ENCODE measurements at places on chromosomes 11 and 22.

- DNase-seq = no peak
These were observed 42.3 kb downstream of the PLAAT5 start for GRCh38 chr11:63448646-63449045.

DNA sequence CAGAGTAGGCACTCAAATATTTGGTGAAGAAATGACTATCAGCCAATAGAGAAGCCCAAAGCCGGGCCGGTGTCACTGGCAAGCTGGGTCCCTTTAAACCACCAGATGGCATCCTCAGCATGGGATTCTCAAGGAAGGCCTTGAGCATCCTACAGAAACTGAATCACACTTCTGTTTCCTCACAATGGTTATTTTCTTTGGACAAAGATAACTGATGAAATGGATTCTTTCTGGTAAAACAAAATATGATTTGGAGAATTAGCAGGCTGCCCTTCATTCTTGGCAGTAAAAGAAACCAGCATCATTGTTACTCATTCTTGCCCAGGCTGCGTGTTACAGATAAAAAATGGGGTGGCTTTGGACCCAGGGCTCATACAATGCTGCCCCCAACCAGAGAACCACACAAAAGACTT, 30.3 kb upstream of the ASPHD2 start:
- peak; percentile 53 for DNase-seq

GRCh38 chr11:5258543-5259262, 4.1 kb upstream of the HBG2 start:
- DNase-seq = no peak

- DNase-seq = no peak
These were observed 650.7 kb downstream of the OPCML start for GRCh38 chr11:132881622-132882021.

DNA sequence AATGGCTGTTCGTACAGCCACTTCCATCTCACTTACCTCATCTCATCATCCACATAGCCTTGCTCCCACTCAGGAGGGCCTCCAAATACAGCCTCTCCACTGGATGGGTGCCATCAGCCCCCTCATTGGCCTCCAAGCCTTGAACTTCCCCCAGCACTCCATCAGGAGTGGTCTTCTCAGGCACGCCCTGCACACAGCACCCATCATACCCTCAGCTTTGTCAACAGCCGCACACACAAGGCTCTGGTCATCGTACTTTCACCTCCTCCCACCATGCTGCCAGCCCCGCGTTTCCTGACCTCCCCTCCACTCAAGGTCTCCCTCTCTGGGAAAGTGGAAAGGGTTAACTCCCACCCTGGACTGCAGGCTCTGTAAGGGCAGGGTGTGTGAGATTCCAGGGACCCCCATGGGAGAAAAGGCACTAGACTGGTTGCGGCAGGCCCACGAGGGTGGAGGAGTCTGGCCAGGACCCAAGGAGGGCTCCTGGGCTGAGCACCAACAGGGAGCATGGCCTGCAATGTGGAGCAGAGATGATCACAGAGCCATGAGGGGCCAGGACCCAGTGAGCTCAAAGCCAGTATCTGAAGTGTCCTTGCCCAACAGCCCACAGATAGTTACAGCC, 21.0 kb upstream of the SCARF2 start:
- DNase-seq = no peak

DNA sequence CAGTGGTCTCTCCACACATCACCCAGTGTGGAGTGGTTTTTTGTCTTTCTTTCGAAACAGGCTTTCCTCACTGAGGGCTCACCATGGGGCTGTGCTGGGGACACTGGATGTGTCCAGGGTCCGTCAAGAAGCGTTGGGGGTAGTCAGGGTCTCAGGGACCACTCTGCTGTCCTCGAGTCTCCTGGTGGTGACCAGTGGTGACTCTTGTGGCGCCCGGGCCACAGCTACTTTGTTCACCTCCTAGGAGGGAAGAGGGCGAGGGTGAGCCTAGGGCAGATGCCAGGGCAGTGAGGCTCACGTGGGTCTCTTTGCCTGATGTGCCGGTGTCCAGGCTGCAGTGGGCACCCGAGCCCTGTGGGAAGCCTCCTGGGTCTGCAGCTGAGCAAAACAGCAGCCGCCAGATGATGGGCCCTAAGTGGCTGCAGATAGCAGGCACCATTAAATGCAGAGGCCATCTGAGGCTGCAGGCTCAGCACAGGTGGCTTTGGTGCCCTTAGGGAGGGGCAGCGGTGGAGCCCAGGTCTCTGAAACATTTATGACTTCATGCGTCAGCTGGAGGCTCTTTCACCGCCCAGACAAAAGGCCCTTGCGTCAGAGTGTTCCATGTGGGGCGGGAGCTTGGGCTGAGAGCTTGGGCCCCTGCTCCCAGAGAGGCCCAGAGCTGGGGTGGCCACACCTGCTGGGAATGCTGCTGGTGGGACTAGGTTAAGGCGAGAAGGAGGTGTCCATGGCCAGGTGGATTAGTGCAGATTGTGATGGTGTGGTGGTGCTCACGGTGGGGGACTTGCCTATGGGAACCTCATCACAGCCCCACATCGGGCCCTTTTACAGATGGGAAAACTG, 29.5 kb downstream of the KCNQ1 start:
- DNase-seq = no peak

GRCh38 chr11:26578998-26579661, 7.1 kb upstream of the MUC15 start:
- no peak for DNase-seq

Data from stimulated activated CD4-positive, alpha-beta T cell treated with anti-CD3 and anti-CD28 coated beads, Interleukin-4, amount 100 ng/mL, for 1 hour (primary cell).